Renal cortical epithelial cell (primary cell): ENCODE measurements at places on chromosomes 12 and 14.

DNA sequence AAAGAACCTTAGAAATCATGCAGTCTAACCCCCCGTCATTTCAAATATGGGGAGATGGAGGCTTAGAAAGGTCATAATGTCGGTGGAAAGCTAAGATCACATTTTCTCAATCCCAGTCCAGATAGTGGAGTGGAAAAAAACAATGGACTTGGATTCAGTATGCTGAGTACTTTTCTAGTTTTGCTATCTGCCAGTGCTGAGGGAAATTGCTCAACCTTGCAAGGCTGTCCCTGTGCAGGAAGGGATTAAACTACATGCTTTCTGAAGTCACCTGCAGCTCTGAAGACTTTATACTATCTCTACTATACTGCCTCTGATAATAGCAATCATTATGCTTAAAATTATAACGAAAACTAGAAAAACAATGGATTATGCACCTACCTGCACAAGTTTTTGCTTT, 272.8 kb downstream of the LRIG3 start:
- no peak for DNase-seq

GRCh38 chr12:59615392-59616165, 19.8 kb downstream of the SLC16A7 start:
- DNase-seq: no peak

- DNase-seq: no peak
Measured at GRCh38 chr14:102560458-102561261, 31.8 kb upstream of the RCOR1 start.

DNA sequence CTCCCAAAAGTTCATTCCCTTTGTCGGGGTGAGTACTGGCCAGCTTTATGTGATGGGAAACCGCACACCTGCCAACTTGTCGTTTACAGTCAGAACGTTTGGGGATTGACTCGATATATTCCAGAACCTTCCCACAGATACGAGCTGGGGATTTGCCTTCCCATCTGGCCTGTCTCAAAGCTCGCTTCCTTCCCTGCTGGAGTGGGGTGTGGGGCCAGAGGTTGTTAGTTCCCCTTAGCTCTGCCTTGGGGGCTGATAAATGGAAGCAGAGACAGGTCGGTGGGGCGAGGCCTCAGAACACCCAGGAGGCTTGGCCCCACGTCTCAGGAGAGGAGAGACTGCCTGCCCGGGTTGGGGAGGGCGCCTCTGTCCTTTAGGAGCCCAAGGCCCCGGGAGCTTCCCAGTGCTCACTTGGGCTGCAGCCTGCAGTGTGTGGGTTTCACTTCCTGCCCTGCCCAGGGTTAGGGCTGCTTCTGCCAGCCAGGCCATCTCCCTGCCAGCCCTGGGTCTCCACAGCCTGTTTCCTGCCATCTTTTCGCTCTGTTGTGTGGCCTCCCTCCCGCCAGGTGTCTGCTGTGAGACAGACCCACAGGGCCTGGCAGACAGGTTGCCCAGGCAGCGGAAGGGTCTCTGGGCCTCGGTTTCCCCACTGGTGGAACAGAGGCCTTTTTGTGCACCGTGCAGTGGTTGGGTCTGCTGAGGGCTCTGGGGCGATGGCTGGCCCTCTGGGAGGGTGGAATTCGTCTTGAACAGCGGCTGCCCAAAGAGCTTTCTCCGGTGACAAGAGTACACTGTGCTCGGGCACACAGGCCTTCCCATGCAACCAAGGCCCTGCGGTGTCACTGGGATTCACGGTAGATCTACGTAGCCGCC, 8.1 kb upstream of the TEX22 start:
- DNase-seq: no peak

GRCh38 chr12:89779090-89779489, 70.5 kb upstream of the ATP2B1 start:
- peak; percentile 51 for DNase-seq

- no peak for DNase-seq
Measured at GRCh38 chr12:130481392-130481879, 143.7 kb downstream of the PIWIL1 start.

DNA sequence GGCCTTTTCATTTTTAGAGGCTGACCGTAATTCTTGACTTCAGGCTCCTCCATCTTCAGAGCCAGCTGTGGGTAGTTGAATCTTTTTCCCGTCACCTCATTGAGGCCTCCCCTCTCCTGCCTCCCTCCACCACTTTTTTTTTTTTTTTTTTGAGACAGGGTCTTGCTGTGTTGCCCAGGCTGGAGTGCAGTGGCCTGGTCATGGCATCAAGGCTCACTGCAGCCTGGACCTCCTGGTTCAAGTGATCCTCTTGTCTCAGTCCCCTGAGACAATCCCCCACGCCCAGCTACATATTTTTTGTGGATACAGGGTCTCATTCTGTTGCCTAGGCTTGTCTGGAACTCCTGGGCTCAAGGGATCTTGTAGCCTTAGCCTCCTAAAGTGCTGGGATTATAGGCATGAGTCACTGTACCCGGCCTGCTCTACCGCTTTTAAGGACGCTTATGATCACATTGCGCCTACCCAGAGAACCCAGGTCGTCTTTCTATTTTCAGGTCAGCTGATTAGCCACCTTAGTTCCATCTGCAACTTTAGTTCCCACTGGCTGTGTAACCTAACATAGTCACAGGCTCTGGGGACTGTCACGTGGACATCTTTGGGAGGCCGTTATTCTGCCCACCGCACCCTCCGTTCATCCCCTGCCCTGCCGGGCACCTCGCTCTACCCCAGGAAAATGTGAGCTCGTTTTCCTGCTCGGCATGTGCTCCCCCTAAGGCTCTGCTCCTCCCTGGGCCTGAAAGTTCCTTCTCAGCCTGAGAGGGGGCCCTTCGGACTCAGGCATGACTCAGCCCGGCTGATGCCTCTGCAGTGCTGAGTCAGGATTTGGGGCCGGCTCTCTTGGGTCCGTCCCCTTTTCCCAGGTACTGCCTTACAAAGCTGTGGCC, 13.4 kb downstream of the TNFAIP2 start:
- DNase-seq: peak; percentile 60

GRCh38 chr14:38947343-38947742, 155.7 kb downstream of the SEC23A start:
- DNase-seq: no peak

- DNase-seq: peak; percentile 51
Measured at GRCh38 chr12:122023339-122024131, 1.9 kb downstream of the BCL7A start.

GRCh38 chr14:51490205-51490604, 161.5 kb upstream of the FRMD6 start:
- DNase-seq: no peak

DNA sequence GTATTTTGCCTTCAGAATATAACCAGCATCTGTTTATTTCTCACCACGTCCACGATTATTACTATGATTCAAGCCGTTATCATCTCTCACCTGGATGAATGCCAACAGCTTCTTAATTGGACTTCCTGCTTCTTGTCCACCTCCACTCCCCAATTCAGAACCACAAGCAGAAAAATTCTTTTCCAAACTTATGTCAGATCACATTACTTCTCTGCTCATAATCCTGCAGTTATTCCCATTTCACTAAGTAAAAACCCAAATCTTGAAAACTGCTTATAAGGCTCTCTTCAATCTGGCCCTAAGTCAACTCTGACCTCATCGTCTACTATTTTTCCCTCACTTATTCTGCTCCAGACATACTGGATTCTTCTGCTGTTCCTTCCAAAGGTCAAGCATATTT, 2.0 kb downstream of the CRY1 start:
- peak; percentile 15 for DNase-seq

GRCh38 chr12:132178801-132179401, 34.6 kb downstream of the NOC4L start:
- no peak for DNase-seq

DNA sequence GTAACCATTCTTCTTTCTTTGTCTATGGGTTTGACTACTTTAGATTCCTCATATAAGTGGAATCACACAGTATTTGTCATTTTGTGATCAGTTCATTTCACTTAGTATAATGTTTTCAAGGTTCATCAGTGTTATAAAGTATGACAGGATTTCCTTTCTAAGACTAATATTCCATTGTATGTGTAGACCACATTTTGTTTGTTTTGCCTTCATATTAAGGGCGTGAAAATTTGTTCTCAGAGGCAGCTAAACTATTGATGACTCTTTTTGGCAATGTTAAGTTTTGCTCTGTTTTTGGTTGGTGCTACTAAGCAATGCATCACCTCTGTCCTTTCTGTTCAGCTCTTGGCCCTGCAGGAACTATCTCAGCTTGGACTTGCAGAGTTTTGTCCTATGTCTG, 1.7 kb upstream of the KLRG1 start:
- DNase-seq: no peak

DNA sequence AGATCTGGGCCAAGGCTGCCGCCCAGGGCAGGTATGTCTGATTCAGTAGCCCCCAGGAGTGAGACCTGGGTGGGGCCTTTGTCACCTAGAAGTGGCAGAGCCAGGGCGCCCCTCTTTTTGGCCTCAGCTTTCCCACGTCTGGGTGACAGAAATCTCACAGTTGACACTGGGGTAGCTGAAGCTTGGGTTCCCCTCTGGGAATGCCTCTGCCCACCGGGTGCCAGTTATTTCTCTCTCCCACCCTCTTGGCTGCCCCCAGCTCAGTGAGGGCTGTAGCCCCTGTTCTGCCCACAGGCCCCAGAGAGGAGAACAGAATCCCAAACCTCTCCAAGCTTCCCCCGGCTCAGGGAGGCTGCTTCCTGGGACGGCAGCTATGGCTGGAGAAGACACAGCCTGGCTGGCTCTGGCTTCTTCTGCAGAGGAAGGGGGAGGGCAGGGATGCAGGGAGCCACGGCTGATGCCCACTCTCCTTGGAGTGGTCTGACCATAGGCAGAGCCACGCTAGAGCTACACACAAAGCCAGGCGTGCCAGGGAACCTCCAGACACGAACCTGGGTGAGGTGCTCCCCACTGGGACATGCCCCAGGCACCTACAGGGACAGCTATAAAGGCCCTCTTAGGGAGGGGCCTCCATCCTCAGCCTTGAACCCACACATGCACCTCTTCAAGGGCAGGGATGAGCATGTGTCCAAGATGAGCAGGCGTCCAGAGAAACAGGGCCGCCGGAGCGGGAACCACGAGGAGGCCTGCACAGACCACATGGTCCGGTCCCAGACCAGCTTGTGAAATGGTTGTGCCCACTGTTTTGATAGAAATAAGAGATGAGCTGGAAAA, 51.7 kb downstream of the BEGAIN start:
- no peak for DNase-seq

DNA sequence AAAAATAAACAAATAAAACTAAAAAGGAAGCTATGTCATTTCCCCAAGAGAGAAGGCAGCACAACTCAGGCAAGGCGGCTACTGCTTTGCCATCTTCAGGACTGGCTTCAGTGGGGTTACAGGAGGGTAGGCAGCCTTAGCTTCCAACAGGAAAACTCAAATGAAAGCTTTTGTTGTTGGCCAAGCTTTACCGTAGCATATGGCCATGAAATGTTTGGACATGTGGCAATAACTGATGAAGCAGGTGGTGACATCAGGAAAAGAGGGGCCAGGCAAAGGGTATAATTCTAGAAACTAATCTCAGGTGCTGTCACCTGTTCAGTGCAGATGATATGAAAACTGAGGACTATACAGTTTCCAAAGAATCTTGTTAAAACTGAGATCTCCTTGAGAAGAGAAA, 22.8 kb upstream of the NPFF start:
- DNase-seq: no peak

DNA sequence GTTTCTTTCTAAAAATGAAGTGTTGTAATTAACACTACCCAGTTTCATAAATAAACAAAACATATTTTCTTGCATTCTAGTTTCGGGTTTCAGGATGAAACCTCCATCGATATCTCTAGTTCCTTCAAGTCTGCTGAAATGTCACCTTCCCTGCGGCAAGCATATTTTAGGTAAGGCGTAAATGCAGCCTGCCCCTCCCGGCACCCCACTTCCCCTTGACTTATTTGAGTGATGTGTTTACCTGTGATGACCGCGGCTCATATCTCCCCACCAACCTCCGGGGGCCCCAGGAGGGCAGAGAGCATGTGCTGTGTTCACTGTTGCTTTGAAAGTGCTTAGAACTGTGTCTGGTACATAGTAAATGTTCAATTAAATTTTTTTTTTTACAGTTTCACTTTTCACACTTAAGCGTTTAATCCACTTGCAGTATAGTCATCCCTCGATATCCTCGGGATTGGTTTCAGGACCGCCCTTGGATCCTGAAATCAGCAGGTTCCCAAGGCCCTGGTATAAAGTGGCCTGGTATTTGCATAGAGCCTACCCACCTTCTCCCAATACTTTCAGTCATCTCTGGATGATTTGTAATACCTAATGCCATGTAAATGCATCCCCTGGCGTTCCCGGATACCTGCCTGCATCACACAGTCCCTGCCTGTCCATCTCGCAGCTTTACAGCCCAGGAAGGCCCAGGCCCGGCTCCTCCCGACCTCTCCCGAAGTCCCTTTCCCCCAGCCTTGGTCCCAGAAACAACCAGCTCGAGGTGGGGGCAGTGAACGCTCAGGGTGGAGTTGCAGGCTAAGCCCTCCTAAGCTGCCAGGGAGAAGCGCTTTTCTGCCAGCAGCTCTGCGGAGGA, 40.2 kb upstream of the FBRSL1 start:
- no peak for DNase-seq

DNA sequence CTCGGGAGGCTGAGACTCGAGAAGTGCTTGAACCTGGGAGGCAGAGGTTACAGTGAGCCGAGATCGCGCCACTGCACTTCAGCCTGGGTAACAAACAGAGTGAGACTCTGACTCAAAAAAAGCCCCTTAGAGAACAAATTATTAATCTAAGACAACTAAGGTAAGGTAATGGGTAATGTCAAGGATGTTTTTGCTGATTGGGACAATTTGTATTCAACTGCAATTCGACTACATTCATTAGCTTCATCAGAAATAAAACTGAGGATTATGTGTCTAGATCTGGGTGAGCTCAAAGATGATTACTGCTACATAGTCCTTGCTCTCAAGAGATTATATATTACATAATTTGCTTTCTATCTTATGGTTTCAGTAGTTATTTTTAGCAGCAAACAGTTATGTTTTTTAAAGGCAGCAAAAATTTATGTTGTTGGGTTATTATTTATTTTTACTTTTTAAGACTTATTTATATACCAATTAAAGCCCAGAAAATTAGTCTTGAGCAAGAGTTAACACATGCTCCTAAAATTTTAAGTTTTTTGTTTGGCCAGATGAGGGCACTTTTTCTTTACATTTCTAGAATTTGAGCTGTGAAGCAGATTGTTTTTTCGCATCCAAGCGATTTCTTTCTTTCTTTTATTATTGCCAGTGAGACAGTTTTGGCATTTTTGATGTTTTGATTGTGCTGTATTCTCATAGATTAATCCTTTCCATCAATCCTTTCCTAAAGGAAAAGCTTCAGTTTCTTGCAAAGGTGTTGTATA, 52.3 kb downstream of the PLEKHA5 start:
- DNase-seq: no peak

- DNase-seq: no peak
Measured at GRCh38 chr14:69591317-69591716, 16.6 kb upstream of the CCDC177 start.

GRCh38 chr12:121796855-121797751, 3.6 kb upstream of the RHOF start:
- DNase-seq: peak; percentile 97
